ENCODE measurements at places on chromosomes 16 and 17.

GRCh38 chr17:37344519-37344918, 31.3 kb upstream of the C17orf78 start:
- DNase-seq: no peak

DNA sequence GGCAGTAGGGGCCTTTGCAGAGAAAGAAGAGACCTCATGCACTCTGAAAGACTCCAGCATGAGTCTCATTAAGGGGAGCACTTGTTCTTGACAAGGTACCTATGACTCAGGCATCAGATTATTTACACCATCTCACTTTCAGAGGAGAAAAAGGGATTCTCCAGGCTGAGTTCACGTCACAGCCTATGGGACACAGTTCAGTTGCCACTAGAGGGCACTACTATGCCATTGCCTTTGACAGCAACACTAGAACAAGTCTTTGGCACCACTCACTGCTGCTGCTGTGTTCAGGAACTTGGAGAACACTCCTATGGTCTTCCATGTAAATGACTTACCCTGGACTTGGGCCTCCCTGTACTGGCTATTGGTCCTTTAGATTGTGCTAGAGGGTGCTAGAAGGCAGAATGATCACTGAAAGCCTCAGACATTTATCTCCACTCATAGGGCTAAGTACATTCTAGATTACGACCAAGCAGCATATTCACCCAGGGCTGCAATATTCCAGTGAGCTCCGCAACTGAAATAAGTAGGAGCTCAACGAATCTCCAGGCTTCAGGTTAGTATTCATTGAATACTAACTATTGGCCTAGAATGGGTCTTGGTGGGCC, 225.1 kb upstream of the CA10 start:
- DNase-seq: peak; percentile 6

- no peak for DNase-seq
Observed at GRCh38 chr17:42049834-42050392, 488 bp downstream of the C17orf113 start.

DNA sequence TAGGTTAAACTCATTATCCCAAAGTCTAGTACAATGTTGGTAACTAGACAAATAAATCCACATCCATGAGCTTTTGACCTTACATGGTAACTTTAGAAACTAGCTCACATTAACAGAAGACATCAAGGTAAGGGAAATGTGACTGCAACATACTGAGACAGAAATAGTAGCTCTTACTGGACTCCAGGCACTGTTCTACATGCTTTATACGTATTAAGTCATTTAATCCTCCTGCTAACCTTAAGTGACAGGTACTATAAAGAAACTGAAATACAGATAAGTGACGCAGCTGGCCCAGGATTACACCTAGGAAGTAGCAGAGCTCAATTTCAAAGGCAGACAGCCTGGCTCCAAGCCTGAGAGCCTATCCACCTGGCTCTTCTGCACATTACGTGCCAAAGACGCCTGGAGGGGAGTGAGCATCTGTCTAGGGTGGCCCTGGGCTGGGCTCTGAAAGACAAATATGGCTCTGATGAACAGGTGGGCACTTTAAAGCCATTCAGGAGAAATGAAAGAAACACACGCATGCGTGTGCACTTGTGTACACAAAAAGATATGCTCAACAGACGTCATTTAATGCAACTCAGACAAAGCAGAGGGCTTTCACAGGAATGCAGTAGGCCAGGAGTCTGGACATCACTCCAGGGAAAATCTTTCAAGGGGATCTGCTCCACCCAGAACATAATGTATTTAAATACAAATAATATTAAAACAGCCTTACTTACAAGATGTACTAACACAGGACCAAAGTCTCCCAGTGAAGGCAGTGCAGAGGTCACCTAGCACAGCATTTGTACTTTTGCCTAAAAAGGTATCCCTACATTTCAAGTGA, 4.4 kb downstream of the ZC3H7A start:
- no peak for DNase-seq

DNA sequence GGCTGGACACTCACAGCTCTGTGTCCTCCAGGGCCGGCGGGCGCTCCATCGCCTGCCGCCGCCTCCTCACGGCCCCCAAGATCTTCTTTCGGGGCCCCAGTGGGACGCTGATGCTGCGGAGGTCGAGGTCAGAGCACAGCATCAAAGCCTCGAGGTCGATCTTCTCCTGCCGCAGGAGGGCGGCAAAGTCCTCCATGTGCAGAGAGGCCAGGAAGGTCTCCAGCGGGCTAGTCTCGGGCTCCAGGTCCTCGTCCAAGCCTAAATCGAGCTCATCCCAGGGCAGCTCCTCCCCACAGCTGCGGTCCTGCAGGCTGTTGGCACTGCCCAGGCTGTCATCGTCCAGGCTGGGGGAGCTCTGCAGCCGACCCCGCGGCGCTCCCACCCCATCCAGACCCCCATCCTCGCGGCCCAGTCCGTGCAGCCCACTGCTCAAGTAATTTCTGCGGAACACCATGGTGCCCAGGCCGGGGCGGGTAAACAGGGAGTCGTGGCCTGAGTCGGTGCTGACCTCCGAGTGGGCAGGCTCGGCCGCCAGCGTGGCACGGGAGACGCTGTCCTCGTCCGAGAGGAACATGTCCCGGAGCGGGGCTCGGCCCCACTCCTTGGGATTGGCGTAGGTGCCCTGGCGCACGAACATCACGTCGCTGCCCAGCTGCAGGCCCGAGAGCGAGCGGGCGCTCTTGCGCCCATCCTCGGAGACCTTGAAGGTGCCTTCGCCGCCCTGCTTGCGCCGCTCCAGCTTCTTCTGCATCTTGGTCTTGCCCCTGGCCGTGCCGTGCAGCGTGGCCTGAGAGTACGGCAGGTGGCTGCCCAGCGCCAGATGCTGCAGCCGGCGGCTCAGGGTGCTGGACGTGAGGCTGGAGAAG, 3.4 kb downstream of the USH1G start:
- no peak for DNase-seq

- DNase-seq: no peak
Observed at GRCh38 chr16:57741660-57742191, 6.2 kb downstream of the KATNB1 start.

DNA sequence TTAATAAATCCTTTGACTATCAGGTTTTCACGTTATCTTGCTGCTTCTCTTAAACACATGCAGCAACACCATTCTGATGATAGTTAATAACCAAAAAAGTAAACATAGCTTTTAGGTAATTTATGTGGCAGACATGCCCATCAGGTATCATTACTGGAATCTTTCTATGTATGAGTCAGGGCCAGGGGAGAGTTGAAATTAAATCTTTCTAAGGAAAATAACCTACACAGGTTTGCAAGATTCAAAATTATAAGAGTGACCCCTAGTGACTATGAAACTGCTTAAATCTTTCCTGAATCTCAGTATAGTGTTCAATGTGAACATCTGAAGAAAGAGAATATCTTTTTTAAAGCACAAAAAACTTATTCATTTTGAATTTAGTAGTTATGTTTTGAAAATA, 666.6 kb downstream of the CDH11 start:
- DNase-seq: no peak

GRCh38 chr16:52051414-52052172, 495.4 kb downstream of the TOX3 start:
- no peak for DNase-seq

DNA sequence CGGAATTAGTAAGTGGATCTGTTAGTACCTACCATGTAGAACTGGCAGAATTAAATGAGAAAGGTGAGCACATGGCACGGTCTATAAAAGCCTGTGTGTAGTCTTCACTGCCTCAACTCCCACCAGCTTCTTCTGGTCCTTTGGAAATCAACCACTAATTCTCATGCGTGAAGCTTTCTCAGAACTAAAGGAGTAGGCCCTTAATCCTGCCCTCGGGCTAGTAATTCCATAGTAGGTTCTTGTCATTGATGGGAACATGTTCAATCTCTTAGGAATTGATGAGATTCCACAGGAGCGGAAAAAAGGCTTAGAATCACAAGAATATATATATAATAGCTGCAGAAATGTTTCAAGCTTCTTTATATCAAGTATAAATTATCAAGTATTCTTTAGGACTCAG, 21.7 kb downstream of the CDR2 start:
- no peak for DNase-seq

DNA sequence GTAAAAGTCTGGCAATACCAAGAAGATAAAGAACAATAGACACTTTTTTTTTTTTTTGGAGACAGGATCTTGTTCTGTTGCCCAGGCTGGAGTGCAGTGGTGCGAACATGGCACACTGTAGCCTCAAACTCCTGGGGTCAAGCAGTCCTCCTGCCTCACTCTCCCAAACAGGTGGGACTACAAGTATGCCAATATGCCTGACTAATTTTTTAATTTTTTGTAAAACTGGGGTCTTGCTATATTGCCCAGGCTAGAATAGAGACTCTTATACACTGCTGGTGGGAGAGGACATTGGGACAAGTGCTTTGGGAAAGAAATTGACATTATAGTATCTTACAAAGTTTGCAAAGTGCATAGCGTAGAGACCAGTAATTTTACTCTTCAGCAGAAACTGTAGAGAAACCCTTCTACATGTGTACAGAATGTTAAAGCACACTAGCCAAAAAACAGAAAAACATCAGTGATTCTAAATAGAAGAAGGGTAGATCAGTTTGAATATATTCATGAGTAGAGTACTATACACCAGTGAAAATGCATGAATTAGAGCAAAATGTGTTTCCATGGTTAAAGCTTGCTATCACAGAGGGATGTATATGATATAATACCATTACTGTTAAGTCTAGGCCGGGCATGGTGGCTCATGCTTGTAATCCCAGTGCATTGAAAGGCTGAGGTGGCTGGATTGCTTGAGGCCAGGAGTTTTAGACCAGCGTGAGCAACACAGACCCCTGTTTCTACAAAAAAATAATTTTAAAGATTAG, 7.0 kb upstream of the EFNB3 start:
- no peak for DNase-seq

GRCh38 chr17:6279659-6280058, 155.3 kb downstream of the AIPL1 start:
- no peak for DNase-seq

DNA sequence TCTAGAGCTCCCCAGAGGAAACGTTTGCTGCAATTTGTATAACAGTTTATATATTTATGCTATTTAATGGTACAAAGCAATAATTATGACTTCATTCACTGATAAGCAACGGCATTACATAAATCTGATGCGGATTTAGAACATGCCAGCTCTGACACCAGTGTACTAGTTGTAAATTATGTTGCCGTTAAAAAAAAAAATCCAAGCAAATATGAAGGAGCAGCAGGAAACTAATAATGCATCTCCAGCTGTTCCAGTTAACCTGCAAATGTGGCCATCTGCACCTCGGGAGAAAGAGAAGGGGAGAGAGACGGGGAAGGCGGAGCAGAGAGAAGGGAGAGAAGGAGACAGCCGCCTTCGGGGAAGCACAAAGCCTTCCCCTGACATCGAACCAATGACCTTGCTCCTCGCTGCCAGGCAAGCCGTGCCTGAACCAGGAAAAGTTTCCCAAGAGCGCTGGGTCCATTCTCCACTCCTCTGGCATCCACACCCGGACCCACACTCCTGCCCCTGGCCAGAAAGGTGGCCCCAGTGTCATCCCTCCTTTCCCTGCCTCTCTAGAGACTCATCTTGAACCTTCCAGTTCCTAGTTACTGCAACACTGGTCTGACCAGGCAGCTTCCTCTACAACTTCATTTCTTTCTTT, 174.8 kb downstream of the C16orf78 start:
- no peak for DNase-seq

- no peak for DNase-seq
Observed at GRCh38 chr17:29705386-29705785, 82.7 kb upstream of the CORO6 start.

- no peak for DNase-seq
Observed at GRCh38 chr17:29711588-29712385, 89.1 kb upstream of the CORO6 start.

- peak; percentile 30 for DNase-seq
Observed at GRCh38 chr17:8016632-8017424, 14.4 kb downstream of the GUCY2D start.

DNA sequence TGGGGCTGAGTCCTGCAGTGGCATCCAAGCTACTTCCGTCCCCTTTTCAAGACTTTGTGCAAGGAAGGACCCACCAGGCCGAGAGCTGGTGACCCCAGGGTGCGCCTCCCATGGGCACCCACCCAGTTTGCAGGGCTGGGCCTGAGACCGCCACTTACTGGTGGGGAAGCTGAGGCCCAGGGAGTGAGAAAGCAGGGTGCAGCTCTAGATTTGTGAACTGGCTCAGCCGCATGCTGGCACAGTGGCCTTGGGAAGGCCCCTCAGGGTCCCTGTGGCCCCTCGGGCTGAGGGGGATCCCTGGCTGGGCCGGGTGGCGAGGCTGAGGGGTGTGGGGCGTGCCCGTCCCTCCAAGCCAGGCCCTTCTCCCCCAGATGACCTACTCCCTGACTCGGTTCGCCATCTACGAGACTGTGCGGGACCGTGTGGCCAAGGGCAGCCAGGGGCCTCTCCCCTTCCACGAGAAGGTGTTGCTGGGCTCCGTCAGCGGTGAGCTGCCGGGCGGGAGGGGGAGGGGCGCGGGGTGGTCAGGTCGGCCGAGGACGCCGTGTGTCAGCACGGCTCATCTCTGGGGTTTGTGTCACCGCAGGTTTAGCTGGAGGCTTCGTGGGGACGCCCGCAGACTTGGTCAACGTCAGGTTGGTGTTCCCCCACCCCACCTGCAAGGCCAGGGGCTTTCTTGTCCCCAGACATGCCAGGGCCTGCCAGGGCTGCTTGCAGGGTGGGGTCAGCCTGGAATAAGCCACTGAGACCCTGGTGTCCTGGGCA, 3.2 kb downstream of the SLC25A10 start:
- no peak for DNase-seq

- DNase-seq: no peak
Observed at GRCh38 chr17:58873926-58874325, 118.3 kb downstream of the PPM1E start.

- peak; percentile 19 for DNase-seq
Observed at GRCh38 chr17:45170931-45171337, 9.3 kb downstream of the HEXIM2 start.

DNA sequence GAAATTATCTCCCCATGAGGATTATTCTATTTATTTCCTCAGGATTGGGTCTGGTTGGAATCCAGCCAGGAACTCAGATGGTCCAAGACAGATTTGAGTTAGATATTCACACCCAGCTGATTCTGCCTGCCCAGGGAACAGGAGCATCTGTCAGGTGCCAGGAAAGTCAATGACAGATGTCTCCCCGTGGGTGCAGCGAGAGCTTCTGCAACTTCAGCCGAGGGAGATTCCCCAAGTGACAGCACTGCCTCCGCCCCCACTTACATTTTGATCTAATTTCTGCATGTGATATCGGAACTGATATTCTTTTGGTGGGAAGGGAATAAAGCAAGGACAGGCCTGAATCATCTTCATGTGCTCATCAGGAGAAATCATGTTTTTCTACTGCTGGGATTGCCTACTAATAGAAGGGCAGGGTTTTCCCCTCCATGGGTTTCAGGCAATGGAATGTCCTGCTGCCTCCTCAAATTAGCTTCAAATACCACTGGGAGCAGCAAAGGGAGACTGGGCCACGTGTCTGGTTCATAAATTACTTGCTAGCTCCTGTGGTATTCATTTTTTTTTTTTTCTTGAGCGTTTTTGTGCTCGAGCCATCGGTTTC, 15.7 kb upstream of the DHX8 start:
- DNase-seq: no peak
